Effector memory CD8-positive, alpha-beta T cell (primary cell): ENCODE measurements at places on chromosomes 1 and 21.

DNA sequence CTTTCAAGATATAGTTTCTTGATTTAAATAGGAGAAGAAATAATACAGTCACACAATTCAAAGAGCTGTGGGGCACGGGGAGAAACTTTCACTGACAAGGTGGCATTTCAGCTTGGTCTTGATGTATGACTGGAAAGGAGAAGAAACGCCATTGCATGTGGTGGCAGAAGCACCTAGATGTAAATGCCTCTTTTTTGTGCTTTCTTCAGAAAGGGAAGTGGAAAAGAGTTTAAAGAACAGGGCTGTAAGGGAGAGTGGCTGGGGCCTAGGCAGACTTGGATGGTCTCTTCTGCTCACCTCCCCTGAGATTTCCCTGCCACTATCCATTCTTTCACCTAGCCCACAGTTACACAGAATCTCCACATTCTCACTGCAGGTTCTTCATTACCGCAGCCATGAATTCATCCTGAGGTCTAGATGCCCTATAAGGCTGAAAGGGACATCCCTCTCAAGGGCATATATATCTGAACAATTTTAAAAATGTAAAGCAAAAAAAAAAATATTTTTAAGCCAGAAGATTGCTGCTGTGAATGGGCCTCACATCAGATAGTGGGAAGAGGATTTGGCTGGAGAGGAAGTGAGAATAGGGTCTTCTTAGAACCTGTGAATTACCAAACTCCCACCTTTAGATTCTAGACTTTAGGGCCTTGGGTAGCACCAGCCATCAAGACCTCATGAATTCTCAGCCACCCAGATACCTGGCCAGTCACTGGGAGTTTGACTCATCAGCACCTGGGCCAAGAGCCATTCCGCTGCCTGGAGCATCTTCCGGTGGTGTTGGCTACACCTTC, 23.4 kb downstream of the CACNA1E start:
- DNase-seq, result no peak

GRCh38 chr1:240193679-240194078, 102.0 kb downstream of the FMN2 start:
- no peak for DNase-seq

- DNase-seq, result no peak
These were observed 17.6 kb downstream of the PCNX2 start for GRCh38 chr1:233277637-233278606.

- DNase-seq, result no peak
These were observed 1523.0 kb upstream of the B3GALT2 start for GRCh38 chr1:194709439-194709838.

- no peak for DNase-seq
These were observed 295.4 kb downstream of the CTH start for GRCh38 chr1:70706381-70707037.

DNA sequence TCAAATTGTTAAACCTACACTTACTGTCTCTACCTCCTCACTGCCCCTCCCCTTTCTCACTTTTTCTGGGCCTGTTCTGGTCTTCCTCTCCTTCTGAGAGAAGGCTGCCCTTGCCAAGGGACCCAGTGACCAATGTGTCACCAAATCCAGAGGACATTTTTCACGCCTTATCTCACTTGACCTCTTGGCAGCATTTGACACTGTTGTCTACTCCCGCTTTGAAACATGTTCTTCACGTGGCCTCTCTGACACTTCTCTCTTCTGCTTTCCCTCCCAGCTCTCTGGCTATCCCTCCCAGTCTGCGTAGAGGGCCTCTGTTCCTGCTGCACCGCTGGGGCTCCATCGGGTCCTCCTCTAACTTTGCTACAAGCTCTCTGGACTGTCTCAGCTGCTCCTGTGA, 25.3 kb downstream of the KCNQ4 start:
- DNase-seq, result no peak

- no peak for DNase-seq
These were observed 1154.6 kb downstream of the BRINP3 start for GRCh38 chr1:189323091-189323490.

DNA sequence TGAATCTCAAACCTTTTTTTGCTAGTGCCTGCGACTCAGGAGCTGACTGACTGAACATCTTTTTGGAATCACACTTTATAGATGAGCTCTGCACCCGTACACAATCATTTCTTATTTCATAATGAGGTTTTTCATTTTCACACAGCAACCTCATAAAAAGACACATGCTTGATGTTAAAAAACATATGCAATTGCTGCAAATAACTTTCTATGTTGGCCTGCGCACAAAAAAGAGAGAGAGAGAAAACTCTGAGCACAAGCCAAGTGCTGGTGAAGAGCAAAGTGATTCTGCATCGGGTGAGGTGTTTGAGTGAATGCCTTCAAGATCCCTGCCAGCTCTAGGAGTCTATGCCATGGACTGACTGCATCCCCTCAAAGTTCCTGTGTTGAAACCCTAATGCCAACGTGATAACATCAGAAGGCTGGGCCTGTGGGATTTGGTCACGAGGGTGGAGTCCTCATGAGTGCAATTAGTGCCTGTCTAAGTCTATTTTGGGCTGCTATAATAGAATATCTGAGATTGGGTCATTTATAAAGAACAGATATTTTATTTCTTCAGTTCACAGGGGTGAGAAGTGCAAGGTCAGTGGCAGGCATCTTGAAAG, 36.6 kb downstream of the C1orf87 start:
- no peak for DNase-seq

DNA sequence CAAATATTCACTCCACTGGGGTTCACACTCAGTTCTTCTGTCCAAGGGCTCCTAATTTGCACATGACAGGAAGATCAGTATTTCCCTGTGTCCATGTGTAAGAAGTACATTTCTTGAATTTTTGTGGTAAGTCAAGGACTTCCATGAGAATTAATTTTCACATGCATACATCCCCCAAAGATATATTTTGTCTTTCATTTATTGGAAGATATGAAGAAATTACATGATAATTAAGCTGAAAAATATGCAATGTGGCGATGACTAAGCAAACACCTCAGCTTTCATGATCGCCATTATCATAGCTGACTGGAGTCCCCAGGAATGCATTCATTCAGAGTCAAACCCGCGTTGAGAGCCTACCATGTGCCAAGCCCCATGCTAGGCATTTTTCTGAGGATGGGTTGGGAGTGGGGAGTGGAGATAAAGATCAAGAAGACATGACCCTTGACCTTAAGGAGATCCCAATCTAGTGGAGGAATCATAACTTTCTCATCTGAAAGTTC, 104.6 kb upstream of the F3 start:
- no peak for DNase-seq

DNA sequence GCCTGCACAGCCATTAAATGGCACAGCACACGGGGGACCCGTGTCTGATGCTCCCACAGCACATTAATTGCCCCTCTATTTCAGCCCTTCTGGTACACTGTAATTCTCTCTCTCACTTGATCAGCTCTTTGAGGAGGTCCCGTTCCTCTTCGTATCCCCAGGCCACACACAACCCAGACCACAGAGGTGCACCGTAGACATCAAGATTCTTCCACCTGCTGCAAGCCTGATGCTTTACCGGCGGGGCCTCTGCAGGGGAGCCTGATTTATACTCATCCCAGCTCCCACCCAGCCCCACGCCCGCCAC, 759 bp downstream of the SMYD3 start:
- DNase-seq, result no peak

DNA sequence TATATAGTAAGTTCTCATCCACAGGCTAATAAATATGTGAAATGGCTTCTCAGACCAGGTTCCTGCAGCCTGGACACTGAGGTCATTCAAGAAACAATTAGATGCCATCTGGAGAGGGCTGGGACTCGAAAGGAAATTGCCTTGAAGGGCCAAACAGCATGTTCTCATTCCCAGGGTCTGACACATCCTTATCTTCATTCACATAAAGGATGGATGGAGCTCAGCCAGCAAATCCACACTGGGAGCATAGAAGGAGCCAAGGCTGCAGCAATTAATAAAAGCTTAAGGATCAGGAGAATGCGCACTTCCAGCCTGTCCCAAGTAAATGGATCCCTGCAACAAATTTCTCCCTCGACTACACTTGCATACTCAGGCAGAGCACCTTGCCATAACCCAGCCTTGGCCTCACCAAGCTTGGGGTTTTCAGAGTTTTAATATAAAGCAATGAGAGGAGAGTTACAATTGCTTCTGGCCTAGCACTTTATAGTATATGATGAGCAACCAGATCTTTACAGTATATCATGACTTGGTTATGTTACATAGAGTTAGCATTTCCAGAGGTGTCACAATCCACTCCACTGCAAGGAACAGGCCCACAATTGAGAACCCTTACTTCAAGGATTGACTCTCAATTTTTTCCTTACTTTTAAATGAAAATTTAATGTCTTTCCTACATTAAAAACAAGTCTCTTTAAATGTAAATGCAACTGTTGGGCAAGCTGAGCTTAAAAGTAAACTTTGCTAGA, 55.9 kb downstream of the BCAR3 start:
- DNase-seq, result no peak

DNA sequence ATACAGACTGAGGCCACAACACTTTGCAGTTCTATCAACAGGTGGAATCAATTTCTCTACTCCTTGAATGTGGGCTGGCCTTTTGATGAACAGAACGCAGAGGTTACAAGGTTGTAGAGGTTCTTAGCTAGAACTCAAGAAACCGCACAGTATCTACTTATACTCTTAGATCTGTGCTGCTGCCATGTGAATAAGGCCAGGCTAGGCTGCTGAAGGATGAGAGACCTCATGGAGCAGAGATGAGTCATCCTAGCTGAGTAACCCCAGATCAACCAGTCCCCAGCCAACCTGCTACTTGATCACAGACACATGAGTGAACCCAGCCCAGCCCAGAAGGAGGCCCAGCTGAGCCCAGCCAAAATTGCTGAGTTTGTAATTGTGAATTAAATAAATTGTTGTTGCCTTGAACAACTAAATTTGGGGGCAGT, 35.3 kb upstream of the BCAR3 start:
- no peak for DNase-seq

GRCh38 chr1:223256034-223256433, 107.9 kb downstream of the SUSD4 start:
- no peak for DNase-seq

DNA sequence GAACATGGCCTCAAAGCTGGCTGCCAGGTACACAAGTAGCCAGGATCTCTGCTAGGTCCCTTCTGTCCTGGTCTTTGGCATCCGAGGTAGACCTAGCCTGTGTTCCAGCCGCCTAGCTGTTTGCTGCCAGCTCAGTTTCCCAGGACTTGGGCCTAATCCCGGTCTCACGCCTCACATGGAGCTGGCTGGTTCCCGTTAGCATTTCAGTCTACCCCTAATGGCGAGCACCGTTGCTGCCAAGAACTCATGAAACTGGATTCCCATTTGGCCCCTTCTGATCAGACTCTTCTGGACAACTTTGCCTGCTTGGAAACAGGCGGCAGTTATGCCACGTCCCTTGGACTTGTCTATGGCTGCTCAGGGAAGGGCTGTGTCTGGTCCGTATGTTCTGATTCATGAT, 26.2 kb upstream of the HHAT start:
- DNase-seq, result no peak

DNA sequence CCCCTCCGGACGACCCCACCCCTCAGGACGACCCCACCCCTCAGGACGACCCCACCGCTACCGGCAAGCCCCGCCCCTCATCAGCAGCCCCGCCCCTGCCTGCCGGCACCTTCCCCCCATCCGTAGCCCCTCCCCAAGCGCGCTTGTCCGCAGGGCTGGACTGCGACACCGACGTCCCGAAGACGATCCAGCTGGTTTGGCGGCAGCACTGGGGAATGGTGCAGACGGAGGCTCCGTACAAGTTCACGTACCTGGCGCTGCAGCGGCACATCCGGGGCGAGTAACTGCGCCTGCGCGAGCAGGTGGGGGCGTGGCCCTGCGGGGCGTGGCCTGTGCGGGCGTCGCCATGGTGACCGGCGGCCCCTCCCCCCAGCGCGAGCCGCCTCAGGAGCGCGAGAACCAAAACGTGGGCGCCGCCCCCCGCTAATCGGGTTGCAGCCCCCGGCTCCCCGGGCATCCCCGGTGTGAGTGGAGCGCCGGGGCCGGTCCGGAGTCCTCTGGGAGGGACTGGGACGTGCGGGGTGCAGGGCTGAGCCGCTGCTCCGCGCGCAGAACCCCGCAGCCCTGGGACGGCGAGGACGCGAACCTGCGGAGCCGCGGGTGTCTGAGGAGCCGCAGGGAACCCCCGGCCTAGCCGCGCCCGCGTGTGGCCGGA, 4.9 kb downstream of the RNF223 start:
- peak; percentile 90 for DNase-seq

GRCh38 chr1:230867903-230868735, at the start of gene C1orf198:
Gene C1orf198, minus strand, starts transcription at chr1:230868521. Its CDS starts 9 bp downstream, at chr1:230868512.
- DNase-seq, result peak; percentile 64

DNA sequence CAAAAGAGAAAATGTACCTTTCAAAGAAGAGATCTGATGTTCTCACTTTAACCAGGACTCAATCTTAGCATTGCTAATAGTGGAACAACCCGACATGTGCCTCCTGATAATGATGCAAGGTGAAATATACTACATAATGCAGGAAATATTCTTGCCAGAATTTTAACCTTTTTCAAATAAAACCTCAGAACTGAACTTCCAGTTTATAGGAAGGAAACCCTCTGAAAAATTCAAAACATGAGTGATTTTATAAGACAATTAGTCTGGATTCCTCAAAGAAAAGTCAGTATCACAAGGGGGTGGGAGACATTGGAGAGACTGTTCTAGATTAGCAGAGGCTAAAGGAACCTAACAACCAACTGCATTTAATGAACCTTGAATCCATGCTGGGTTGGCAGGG, 18.1 kb downstream of the AHCYL1 start:
- no peak for DNase-seq

DNA sequence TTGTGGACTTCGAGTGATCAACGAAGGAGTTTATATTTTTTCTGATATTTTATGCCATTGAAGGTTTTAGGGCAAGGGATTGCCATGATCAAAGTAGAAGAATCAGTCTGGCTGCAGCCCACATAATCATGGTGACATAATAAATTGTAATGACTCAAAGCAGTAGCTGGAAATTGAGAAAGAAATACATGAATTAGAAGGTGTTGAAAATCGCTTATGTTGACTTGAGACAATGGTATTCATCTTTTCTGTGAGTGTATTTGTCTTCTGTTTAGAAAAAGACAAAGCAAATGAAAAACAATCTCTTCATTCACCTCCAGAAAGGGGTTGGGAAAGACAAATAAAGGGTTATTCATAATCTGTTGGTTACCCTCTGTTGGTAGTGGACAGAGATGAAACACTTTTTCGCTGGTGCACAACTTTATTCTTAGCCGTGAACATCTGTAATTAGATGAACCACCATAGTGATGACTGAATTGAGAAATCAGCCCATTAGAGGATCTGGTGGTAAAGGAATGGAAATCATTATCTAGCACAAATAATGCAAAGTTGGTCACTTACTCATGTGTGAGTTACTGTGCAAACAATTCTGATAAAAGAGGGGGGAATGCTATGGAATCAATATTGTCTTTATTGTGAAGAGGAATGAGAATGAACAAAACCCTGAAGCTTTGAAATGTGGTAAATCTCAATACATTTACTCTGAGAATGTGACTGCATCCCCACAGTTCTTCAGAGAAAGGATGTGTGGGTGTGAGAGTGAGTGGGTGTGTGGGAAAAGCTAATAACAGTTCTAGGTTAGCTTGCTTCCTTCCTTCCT, 121.8 kb downstream of the NTNG1 start:
- no peak for DNase-seq

DNA sequence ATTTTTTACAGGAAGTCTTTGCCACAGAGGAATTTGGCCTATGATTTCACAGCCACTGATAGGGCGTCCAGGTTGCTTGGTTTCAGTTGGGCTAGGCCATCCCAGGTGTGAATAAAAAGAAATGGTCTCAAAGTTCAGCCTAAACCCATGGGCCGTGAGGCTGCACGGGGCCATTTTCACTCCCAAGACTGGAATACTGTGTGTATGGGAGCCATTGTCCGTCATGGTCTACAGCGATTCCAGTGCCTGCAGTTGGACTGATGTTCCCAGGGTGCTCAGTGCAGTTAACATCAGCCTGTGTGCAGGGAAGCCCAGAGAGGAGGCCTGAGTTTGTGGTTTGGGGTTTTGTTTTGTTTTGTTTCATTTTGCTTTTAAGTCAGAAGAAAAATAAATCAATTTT, 133.2 kb downstream of the ADSS2 start:
- DNase-seq, result no peak
